SK-MEL-5 (cell line): ENCODE measurements at places on chromosomes 6 and 20. TPM values are rescaled to one million over a fixed set of nuclear protein-coding genes. Genes with fewer than 3 reads are reported as not detected.

DNA sequence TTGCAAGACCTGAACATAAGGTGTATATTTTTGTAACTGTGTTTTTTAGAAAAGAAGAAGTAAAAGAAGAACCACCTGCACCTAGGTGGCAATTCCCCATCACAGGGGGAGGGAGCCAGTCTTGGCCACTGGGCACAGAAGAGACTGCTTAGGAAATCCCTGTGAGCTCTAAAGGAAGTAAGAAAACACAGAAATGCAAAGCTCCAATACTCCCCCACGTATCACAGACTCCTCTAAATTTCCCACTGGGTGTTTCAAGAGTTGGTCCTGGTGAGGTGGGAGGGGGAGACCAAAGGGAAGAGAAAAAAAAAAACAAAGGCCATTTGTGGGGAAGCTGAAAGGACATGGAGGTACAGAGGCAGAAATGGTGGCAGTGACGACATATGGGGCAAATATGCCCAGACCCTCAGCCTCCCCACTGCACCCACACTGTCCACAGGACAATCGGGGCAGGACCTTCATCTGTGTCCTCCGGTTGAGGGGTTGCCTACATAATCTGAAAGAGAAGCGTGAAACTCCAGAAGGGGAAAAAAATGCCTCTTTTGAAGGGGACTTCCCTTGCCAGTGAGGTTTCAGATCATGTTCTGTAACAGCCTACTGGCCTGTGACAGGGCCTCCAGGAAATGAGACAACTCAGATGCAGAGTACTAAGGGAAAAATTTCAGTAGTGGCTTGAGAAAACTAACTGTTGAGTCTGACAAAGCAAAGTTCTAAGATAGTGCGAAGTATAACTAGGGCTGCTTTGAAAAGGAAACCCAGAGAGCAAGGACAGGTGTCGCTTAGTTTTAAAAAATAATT, 226.2 kb upstream of the MARCKS start:
- DNase-seq, result no peak

- no peak for DNase-seq
Observed at GRCh38 chr20:31644701-31645100, 7.0 kb downstream of the COX4I2 start.

DNA sequence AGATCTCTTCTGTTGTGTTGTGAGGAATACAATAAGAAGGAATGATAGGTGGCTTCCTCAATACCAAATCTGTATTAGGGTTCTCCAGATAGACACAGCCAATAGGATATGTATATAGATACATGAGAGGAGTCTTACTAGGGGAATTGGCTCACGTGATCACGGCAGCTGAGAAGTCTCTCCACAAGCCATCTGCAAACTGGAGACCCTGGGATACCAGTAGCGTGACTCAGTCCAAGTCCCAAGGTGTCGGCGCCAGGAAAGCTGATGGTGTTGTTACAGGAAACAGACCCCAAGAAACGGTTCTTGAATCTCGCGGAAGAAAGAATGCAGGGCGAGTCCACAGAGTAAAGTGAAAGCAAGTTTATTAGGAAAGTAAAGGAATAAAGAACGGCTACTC, 61.4 kb downstream of the SYTL3 start:
- no peak for DNase-seq

DNA sequence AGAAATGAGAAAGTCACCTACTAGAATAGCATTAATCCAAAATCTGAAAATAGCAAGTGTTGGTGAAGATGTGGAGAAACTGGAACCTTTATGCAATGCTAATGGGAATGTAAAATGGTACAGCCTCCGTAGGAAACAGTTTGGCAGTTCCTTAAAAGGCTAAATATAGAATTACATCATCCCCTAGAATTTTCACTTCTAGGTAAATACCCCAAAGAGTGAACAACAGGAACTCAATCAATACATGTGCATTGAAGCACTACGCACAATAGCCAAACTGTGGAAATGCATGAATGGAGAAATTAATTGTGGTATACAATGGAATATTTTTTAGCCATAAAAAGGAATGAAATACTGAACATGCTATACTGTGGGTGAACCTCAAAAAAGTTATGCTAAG, 982.0 kb upstream of the FLRT3 start:
- no peak for DNase-seq

DNA sequence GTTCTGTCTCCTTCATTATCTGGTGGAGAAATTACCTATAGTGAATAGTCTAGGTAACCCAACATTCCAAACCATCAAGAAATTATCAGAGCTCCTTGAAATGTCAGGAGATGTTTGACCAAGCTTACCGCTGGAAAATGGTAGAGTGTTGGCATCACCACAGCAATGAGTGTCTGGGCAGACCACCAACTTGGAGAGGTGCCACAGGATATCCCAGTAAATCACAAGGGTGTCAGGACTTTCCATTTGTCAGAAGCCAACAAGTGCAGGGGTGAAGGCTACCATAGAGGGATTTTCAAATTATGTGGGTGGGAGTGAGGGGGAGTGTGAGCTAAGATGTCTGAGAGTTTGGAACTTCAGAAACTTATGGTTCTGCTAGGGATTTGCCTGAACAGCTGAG, 73.2 kb downstream of the VGLL2 start:
- DNase-seq, result no peak

- DNase-seq, result no peak
Observed at GRCh38 chr20:24406750-24407149, 62.7 kb upstream of the SYNDIG1 start.

DNA sequence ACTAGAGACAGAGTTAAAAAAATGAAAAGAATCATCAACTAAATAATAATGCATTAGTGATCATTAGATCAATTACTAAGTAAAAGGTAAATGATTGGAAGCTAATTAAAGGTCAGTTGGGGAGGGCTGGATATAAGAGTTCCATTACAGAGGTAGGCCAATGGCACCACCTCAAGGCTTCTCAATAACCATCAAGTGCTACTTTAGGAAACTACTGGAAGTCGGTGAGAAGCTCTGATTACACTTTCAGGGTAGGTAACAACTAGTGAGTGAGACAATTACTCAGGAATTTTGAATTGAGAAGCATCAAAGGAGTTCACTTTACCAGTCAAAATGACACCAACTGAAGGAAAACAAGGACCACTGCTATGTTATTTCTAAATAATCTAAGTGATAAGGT, 90.2 kb upstream of the HDAC2 start:
- DNase-seq, result no peak

- no peak for DNase-seq
Observed at GRCh38 chr6:97085772-97086171, 161.2 kb downstream of the KLHL32 start.

DNA sequence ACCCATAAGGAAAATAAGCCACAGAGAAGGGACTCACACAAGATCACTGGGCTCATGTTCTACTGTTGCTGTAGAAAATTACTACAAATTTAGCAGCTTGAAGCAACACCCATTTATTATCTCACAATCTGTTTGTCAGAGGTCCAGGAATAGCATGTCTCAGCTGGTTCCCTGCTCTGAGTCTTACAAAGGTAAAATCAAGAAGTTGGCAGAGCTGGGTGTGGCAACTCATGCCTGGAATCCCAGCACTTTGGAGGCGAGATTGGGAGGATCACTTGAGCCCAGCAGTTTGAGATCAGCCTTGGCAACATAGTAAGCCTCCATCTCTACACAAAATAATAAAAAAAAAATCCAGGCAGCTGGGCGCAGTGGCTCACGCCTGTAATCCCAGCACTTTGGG, 28.5 kb upstream of the ZNF831 start:
- no peak for DNase-seq

DNA sequence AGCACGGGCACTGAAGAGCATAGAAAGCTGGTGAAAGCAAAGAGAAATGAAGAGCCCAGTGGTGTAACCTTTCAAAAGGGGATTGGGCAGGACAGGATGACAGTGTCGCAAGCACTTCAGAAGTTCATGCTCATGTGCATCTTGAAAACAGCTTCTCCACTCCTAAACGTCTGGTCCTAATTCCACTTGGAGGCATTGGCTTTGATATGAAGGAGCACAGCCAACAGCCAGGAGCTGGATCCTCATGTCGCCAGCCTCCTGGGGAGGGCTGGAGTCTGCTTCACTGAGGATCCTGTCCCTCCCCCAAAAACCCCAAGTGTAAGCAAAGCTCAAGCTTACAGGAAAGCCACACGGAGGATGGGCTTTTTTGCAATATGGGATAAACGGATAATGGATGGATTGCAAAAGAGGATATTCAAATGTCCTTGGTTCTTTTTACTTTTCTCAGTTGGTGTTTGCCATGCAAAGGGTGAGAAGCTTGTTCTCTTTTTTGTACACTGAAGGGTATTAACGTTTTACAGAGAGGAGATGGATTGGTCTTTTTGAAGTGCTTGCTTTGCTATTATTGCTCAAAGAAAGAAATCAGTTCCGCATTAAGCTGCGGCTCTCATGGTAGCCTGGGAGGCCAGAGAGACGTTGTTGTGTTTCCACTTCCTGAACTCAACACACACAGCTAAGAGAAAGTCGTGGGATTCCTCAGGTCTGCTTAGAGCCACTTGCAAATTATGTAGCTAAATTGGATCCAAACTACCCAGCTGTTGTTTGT, 92.2 kb downstream of the SIM1 start:
- DNase-seq, result no peak

ZBTB12 gene
- 1.3 and 2.2 TPM in 2 replicates for total RNA-seq

TNFRSF21 gene
- total RNA-seq, result 15.0 and 17.1 TPM in 2 replicates

CDSN gene
- not detected in 2 replicates for total RNA-seq

ULBP3 gene
- total RNA-seq, result 2.7 and 4.2 TPM in 2 replicates

F13A1 gene
- total RNA-seq, result 0.03 TPM in 1 of 2 replicates, not detected in the other

PRIM2 gene
- 28.6 and 29.9 TPM in 2 replicates for total RNA-seq
